ENCODE measurements at places on chromosomes 5 and 9.

GRCh38 chr5:76483433-76483832 lies 80.3 kb downstream of the IQGAP2 start:
- no peak for DNase-seq

GRCh38 chr5:28215091-28215490 lies 1176.7 kb upstream of the CDH9 start:
- no peak for DNase-seq

- DNase-seq: no peak
These were observed 29.5 kb downstream of the HMHB1 start for GRCh38 chr5:143841446-143841845.

GRCh38 chr5:126002222-126002897 lies 420.8 kb upstream of the GRAMD2B start:
- peak; percentile 74 for DNase-seq

DNA sequence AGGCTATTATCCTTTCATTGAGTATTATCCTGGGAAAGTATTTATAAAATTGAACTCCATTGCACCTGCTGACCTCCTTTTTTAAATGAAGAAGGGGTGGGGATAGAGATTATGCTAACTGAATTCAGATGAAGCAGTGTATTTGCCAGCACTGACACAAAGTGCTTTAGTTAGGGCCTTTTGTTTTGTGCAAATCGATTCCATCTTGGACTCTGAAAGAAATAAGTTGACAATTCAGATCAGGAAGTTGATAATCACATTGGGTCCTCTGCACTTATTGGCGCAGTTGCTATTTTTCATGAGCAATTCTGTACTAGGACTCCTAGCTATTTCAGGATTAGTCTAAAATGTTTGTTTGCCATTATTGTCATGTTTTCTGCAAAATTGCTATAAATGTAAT lies 101.6 kb upstream of the FSD1L start:
- no peak for DNase-seq

DNA sequence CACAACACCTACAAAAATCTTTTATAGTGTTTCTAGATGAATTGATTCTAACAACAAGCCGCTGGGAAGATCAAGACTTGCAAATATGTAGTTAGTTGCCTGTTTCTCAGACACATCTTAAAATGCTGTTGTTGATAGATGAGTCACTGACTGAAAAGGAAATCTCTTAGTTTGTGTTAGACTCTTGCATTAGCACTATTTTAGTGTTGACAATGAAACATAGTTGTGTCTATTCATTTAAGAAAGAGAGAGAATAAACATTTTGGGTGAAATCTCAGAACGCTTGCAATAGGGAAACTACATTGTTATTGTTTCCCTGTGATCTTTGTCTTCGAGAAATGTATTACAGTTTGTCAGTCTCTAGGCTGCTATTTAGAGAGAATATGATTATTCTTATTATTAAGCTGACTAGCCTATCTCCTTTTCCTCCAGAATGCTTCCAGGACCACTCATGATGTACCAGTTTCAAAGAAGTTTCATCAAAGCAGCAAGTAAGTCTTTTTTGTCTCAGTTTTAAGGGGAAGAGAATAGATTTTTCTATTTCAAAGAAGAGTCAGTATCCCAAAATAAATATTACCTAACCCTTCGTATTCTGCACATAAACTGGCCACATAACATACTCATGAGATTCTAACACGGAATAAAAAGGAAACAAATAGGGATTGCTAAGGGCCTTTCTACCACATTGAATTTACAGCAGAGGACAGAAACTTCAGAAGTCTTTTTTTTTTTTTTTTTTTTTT lies 285.6 kb downstream of the ARHGAP26 start:
- DNase-seq: no peak

DNA sequence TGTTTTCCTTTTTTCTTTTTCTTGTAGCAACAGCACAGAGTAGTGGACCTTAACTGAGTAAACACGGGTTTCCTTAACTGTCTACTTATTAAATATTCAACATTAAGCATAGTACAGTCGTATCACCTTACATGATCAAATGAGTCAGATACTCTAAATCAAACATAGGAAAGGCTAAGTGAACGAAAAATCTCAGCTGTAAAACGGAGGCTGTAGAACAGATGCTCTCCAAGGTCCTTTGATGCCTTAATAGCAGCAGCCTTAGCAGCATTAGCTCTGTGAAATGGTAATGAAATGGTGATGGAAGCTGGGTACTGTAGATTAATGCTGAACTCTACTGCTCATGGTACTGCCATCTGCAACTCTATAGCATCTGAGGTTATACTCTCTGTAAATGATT lies 1433.3 kb upstream of the C9orf72 start:
- DNase-seq: no peak

GRCh38 chr5:176359658-176360057 lies 1.9 kb downstream of the KIAA1191 start:
- DNase-seq: no peak

GRCh38 chr9:131856105-131856504 lies 116.2 kb upstream of the RAPGEF1 start:
- no peak for DNase-seq

DNA sequence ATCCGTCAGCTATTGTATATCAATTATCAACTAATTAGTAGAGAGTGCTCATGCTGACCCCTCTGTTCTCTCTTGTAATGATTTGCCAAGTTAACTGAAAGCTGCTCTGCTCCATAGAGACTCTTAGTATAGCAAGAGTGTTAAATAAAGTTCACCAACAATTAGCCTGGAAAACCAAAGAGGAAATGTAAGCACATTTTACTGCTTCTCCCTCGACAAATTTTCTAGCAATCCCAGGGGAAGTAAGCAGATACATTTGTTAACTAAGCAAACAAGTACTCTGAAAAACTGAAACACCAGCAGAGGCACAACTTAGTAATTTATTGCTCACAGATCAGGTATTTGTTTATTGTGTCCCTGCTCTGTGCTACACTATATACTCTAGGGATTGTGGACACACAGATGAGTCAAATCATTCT lies 162.2 kb downstream of the GLIS3 start:
- peak; percentile 42 for DNase-seq

DNA sequence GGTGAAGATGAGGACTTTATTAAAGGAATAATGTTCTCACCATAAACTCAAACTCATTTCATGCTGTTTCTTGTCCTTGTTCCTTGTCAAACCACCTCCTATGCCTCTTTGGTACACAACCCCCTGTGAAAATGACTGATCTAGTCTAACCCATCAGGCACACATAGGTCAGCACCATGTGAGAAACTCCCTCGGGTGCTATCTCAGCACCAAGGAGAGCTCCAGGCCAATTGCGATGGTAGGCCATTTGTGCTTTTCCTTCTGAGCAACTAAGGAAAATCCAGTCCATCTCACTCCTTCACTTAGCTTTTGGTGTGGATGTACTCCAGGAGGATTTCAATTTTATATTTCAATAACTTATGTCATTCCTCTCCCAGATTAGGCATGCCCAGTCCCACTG lies 199.8 kb downstream of the ZNF608 start:
- no peak for DNase-seq

DNA sequence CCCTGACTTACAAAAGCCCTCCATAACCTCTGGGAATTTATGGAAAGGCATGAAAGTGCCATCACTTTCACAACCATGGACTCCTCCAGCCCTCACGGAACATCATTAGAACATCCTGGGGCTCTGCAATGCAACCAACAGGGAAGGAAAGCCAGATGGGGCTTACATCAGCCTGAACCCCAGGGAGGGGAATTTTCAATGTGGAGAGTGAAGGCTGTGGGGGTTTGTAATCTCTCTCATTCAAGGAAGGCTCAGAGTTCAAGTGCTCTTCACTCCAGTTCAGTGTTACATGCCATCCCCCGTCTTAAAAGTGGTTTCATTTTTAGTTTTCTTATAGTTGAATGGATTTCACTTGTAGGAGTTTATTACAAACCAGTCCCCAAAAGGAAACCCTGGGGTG lies 5.7 kb downstream of the SPRY4 start:
- no peak for DNase-seq

DNA sequence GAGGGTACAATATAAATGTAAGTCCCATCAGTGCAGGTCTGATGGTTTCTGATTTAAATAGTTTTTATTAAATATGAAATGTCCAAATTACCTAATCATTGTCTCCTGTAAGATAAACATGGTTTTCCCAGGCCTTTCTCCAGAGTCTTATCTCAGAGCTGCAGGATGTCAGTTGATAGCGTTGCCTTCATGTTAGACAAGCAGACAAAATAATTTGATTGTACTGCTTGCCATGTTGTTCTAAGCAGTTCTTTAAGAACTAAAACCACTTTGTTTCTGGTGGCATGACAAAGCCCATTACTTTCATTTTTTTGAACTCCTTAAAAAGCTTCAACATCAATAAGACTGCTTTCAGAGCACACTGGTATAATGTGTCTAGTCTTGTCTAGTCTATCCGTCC lies 1073.5 kb downstream of the MAT2B start:
- DNase-seq: no peak

DNA sequence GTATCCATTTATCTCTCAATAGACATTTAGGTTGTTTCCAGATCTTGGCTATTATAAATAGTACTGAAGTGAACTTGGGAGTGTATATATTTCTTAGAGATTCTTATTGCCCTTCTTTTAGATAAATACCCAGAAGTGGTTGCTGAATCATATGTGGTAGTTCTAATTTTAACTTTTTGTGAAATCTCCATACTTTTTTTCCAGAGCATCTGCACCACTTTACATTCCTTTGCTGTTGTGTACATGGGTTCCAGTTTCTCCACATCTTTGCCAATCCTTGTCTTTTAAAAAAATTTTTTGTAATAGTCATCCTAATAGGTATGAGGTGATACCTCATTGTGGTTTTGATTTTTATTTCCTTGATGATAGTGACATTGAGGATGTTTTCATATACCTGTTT lies 303.7 kb downstream of the CCDC171 start:
- peak; percentile 28 for DNase-seq

- DNase-seq: no peak
These were observed 7.4 kb downstream of the CCDC187 start for GRCh38 chr9:136296434-136297015.

DNA sequence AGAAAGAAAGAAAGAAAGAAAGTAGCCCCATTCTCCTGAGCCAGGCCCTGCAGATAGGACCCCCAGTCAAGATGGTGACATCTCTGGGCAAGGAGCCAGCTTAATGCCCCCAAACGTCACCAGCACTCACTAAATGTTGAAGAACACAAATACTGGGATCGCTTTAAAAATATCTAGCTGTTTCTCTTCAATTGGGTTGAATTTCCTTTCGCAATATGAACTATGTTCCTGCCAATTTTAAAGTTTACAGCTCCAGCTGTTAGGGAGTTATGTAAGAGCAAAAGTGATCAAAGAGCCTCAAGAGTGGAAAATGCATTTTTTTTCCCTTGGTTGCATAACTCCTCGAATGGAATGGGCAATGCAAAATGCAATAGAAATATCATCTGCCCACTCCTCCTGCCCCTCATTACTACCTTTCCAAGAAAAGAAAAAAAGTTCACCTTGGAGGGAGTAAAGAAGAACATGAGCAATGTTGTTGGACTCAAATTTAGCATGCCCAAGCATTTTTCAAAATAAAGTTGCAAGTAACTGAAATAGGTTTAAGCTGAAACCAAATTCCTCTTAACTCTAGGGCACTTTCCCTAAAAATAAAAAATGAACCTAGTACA lies 244.2 kb upstream of the PIK3R1 start:
- peak; percentile 50 for DNase-seq

DNA sequence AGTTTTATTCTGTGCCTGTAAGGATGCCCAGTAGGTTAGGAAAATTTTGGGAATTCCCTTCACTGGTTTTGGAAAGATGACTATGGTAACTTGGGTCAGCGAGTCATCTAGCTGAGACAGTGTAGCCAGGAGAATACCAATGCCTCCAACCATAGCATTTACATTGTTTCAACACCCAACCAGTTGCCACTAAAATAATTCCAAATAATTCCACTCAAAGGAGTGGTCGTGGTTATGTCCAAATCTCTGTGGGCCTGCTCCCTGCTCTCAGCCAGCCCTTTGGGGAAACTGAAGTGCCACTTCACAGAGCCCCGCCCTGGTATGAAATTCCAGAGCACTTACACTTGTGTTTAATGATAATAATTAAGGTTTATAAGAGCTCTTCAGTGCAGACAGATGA lies 310.5 kb downstream of the PLK2 start:
- no peak for DNase-seq

- DNase-seq: no peak
These were observed 17.9 kb downstream of the OR13J1 start for GRCh38 chr9:35852267-35852815.

GRCh38 chr5:180815293-180815917 lies 12.8 kb upstream of the MGAT1 start:
- DNase-seq: no peak

DNA sequence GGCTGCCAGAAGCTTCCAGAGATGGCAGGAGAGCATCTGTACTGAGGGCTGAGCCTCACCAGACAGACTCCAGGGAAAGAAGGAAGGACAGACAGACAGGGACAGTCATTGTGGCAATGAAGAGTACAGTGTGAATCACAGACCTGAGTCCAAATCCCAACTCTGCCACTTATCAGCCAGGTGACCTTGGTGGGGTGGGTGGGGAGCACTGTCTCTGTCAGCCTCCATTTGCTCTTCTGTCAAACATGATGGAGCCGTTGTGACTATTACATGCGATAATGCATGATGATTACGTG lies 85.9 kb upstream of the FSTL4 start:
- no peak for DNase-seq

- no peak for DNase-seq
These were observed 549.2 kb upstream of the GRAMD2B start for GRCh38 chr5:125874057-125874456.

DNA sequence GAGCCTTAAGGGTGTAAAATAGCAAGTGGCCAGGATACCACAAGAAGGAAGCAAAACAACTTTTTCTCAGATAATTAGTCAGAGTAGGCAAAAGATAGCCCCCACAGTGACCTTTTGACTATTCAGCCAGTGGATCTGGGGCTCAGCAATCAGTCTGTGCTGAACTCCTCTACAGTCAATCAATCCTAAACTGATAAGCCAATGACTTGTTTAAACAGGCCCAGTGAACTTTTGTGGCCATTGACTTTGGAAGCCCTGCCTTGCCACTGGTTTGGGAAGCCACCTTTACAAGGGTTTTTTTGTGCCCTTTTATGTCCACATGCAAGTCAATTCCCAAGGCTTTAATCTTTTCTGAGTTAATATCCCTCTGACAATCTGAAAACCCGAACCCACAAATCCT lies 1565.0 kb upstream of the WWC1 start:
- DNase-seq: no peak

GRCh38 chr9:121201045-121201737 lies 478 bp downstream of the RAB14 start:
- no peak for DNase-seq

- no peak for DNase-seq
These were observed 8.4 kb upstream of the CERCAM start for GRCh38 chr9:128412120-128412790.

DNA sequence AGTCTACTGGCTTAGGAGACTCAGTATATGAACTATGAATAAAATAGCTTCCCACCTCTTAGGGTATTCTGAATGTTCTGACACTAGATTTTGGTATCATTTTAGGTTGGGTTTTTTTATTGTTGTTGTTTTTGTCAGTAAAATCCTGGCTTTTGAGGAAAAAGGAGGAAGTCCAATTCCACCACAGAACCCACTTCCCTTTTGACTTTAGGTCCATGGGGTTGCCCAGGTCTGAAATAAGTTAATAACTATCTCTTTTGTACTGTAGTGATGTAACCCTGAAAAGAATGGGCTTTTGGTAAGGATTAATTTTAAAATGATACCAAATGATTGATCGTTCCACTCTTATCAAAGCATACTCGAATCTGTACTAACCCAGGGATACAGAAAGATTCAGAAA lies 29.1 kb upstream of the IL12B start:
- no peak for DNase-seq
